CD8-positive, alpha-beta T cell (primary cell): ENCODE measurements at places on chromosomes 3 and 15.

- DNase-seq, result no peak
These were observed 170.5 kb upstream of the PROK2 start for GRCh38 chr3:71955240-71956068.

- no peak for DNase-seq
These were observed 163.7 kb downstream of the MOBP start for GRCh38 chr3:39631136-39631535.

GRCh38 chr3:182913889-182914288 lies 66.4 kb downstream of the DCUN1D1 start:
- DNase-seq, result no peak

GRCh38 chr15:74368121-74368520 lies 675 bp upstream of the CYP11A1 start:
- no peak for DNase-seq

DNA sequence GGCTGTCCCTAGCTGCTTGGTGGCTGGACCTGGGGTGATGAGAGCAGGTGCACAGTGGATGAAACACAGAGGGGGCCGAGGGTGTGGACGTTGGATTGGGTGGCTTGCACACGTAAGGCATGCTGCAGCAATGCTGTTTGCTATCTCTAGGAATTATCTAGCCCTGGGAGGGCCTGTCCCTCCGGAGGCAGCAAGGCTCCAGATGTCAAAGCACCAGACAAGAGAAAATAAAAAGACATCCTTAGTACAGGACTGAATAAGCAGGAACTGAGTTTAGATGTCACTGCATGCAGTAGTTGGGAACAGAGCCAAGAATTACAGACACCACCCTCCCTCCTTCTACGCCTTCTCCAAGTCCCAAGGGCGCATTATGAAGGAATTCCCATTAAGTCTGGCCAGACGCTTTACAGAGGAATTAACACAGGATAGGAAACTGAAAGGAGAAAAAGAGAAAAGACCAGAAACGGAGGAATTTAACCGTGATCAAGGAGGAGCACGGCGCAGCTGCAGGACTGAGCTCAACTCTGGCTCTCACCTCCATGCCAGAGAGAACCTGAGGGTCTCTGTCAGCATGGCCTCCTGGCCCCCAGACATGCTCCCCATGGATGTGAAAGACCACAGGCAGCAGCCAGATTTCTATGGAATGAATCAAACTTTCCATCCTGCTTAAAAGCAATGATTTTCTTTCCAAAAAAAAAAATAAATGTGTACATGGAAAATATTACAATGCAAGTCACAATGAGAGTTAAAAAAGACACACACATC lies 13.8 kb downstream of the ATP10A start:
- DNase-seq, result no peak

DNA sequence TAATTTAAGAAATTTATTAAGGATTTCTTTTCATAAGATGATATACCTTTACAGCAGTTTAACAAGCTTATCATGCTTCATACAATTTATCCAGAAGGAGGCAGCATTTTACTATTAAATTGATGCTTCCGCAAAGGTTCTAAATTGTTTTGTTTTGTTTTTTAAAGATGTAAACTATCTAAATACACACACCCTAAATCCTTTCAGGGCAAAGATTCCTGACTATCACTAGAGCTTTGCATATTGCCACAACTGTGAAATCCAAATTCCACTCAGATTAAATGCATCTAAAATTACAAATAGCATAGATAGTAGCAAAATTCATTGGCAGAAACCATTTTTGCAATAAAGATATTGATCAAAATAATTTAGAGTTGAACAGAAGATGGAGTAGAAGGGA lies 44.5 kb upstream of the CCNL1 start:
- no peak for DNase-seq

- no peak for DNase-seq
These were observed 131.4 kb upstream of the UBE2E2 start for GRCh38 chr3:23071758-23072157.

GRCh38 chr3:157436583-157437291 lies at the start of gene PTX3:
Gene PTX3 (plus strand): TSS chr3:157436850. CDS start chr3:157436934, 84 bp downstream.
- DNase-seq, result no peak

- no peak for DNase-seq
These were observed 1116.3 kb upstream of the CADM2 start for GRCh38 chr3:83842511-83842910.

DNA sequence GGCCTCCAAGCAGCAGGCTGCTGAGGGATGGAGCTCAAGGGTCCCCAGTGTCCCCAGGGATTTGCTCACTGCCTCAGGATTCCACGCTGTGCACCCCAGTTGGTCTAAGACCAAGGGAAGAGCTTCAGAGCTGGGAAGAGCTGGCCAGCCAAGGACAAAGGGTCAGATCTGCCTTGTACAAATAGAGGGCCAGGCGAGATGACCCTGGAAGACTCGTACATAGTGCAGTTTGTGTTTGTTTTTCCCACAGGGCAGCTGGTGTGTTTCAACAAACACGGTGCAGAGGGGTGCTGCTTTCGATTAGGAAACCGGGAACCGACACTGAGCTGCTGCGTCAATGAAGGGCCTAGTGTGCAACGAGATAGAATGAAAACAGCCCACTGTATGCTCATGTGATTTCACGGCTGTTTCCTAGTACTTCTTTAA lies 56.1 kb upstream of the TRPM1 start:
- no peak for DNase-seq

DNA sequence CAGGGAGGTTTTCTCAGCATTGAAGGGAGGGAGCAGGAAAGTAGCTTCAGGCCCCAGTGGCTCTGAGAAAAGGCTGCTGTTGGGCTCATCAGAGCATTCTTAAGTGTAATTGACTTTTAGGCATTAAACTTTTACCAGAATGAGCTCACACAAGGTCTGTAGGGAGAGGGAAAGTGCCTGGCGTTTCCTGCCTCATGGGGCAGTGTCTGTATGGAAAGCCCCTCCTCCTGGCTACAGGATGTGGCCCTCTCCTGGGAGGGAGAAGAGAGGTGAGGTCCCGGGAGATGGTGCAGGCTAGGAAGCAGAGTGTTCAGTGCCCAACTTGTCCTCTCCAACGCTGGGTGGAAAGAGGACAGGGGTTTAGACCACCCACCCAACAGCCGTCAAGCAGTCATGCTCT lies 21.3 kb upstream of the SCN10A start:
- DNase-seq, result no peak

DNA sequence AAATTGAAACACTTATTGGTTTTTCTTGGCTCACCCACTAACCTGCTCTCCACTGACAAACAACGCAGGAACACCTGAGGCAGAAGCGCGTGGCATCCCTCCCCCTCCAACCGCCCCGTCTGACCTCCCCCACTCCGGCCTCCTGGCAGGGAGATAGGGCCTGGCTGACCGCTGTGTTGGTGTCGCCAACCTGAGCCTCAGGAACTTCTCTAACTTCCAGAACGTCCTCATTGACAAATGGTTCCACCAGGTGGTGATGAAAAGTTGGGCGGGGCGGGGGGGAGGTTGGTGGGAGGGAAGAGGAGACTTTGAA lies 22.8 kb downstream of the IL17RD start:
- no peak for DNase-seq

GRCh38 chr3:58178528-58179234 lies 32.1 kb downstream of the DNASE1L3 start:
- DNase-seq, result no peak

DNA sequence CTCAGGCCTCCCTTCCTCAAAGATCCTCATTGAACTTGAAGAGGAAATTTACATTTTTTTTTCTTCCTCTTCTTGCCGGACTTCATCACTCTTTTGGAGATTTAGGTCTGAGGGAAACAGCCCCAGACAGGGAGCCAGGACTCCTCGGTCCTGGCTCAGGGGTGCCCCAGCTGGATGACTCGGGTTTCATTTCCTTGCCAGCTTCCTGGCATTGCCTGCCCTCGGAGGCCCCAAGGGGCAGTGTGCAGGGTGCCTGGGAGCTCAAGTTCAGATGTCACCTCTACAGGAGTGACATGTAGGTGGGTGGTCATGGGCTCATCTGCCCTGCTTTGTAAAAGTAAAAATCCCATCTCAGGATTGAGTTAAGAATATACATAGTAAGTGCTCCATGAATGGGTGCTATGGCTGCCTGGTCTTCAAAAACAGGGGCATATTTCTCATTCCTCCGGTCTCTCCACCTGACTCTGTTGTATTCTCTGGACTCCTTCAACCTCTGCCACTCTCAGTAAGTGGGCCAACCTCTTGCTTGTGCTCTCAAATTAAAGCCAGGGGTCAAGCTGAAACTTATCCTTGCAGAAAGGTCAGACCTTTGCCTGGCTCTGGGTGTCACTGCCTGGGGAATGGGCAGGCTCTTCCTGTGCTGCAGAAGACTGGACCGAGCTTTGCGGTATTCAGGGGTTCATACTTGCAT lies 51.8 kb downstream of the SMAD6 start:
- DNase-seq, result no peak

- DNase-seq, result no peak
These were observed 21.8 kb upstream of the SLC41A3 start for GRCh38 chr3:126105691-126106187.

- DNase-seq, result peak; percentile 16
These were observed 54.8 kb upstream of the BCL6 start for GRCh38 chr3:187799942-187800641.

- no peak for DNase-seq
These were observed 11.1 kb upstream of the MBNL1 start for GRCh38 chr3:152257563-152258035.

- DNase-seq, result no peak
These were observed 612.9 kb upstream of the TBL1XR1 start for GRCh38 chr3:177810162-177810623.

GRCh38 chr3:158248261-158248660 lies 138.4 kb downstream of the RSRC1 start:
- no peak for DNase-seq

DNA sequence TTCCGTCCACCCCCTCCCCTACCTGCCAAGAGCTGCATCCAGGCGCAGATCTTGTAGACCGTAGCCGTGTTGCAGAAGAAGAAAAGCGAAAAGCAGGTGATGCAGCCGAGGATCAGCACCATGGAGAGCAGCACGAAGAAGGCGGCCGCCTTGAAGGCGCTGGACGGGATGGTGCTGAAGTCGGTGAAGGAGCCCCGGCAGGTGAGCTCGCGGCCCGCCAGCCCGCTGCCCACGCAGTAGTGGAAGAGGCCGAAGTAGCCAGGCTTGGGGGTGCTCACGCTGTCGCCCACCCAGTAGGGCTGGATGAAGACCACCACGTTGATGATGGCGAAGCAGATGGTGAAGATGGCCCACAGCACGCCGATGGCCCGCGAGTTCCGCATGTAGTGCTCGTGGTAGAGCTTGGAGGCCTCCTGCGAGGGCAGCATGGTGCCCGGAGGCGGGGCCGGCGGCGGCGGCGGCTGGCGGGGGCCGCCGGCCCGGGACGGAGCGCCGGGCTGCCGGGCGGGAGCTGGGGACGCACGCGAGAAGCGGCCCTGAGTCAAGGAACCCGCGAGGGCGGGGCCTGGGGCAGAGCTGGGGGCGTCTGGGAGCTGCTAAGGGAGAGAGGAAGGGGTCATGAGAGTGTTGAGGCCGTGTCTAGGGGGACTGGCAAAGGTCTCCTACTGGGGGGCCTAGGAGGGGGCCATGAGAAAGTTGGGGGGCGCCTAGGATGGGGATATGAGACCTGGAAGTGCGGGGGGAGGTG lies 1.2 kb downstream of the LHFPL4 start:
- peak; percentile 41 for DNase-seq

- no peak for DNase-seq
These were observed 56.3 kb downstream of the KLF15 start for GRCh38 chr3:126300761-126301481.

GRCh38 chr3:121660356-121661171 lies at the start of gene HCLS1:
Gene HCLS1 (minus strand): TSS chr3:121660903. CDS start chr3:121658347, 2,556 bp downstream.
- DNase-seq, result peak; percentile 83

GRCh38 chr3:42163622-42164244 lies 72.6 kb downstream of the TRAK1 start:
- DNase-seq, result no peak

- DNase-seq, result no peak
These were observed 55.6 kb downstream of the MECOM start for GRCh38 chr3:169607949-169608348.

GRCh38 chr15:90762109-90762508 lies 45.0 kb downstream of the BLM start:
- DNase-seq, result no peak

- DNase-seq, result no peak
These were observed 307.8 kb downstream of the GABRG3 start for GRCh38 chr15:27278761-27279160.

- DNase-seq, result no peak
These were observed 22.7 kb upstream of the LCTL start for GRCh38 chr15:66588537-66588936.

- no peak for DNase-seq
These were observed 124.8 kb upstream of the GOLIM4 start for GRCh38 chr3:168220556-168220955.

DNA sequence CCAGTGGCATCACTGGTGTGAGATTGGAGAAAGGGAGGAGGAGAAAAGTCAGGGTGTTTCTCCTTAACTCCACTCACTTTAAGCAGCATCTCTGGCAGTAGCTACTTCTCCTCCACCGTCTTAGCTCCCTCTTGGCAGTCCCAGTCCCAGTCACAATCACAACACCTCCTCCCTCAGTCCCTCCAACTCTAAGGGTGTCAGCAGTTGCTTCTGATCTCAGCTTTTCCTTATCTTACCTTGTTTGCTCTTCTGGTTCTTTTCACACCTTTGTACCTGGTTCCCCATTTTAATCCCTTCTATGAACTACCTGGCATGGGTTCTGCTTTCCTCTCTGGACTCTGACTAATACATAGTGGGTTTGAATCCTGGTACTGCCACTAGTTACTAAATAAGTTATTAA lies 188.3 kb upstream of the CTDSPL start:
- DNase-seq, result no peak

GRCh38 chr15:88904624-88905327 lies 8.4 kb downstream of the MFGE8 start:
- peak; percentile 96 for DNase-seq

GRCh38 chr3:184275961-184276910 lies at the start of gene ECE2:
Gene ECE2 (plus strand): TSS chr3:184276022. CDS start chr3:184276154, 132 bp downstream.
- DNase-seq, result no peak

DNA sequence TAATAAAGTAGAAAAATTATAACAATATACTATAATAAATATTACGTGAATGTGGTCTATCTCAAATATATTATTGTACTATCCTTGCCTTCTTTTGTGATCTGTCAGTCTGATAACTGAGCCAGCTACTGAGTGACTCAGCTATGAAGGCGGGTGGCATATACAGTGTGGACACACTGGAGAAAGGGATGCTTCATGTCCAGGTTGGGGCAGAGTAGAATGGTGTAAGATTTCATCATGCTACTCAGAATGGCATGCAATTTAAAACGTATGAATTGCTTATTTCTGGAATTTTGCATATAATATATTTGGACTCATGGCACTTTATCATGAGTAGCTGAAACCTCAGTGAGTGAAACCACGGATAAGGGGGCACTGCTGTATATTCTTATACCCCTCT lies 172.9 kb upstream of the TBC1D5 start:
- no peak for DNase-seq
